GM12891 (cell line): ENCODE measurements at places on chromosomes 5 and 9.

DNA sequence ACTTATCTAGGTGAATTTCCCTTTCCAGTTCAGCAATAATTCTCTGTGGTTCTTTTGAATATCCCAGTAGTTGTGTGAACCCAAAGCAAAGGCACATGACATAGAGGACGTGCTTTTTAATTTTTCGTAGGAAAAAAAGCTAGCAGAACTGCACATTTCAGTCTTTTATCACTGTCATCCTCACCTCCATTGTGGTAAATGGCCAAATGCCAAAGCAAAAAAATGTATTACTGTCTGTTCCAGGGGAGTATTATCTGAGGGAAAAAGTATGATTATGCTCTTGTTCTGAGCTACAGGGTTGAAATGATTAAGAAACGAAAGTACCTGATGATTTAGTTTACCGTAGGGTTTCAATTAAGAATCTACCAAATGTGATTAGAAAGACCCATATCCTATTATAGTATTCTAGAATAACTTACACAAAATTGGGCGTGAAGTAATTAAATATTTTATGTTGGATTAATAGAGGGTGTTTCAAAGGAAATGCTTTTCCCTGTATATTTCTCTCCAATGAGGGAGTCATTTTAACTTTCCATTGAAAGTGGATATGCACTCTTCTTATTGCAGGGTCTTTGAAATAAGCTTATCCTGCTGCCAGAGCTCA is 62.7 kb downstream of the CAVIN4 start:
- no peak for DNase-seq

GRCh38 chr5:152116934-152117333 is 192.3 kb upstream of the GLRA1 start:
- DNase-seq: no peak

- peak; percentile 69 for DNase-seq
Measured at GRCh38 chr5:141811287-141812155, 66.7 kb downstream of the PCDH1 start.

DNA sequence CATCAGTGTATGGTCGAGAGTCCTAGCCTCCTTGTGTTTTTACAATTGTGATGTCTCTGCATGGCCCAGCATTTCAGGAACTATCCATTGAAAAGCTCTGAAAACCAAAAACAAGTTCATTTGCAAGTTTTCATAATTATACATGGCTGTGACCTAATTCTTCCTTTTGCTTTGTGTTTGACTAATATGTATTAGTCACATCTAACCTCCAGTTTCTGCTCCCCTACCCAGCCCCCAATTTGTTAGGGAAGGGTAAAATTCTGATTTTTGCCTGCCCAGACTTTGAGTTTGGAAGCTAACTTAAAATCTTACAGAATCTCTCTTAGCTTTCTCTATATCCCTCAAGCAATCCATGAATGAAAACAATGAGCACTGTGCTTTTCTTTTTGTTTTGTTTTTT is 128.2 kb upstream of the SEMA6A start:
- DNase-seq: no peak

GRCh38 chr9:109517901-109518377 is 19.8 kb upstream of the PTPN3 start:
- DNase-seq: no peak

GRCh38 chr9:32350682-32351081 is 33.8 kb upstream of the ACO1 start:
- no peak for DNase-seq
